Stimulated activated naive CD4-positive, alpha-beta T cell treated with Interleukin-2 at 50 U/mL for 16 hours (primary cell): ENCODE measurements at places on chromosomes 11 and 22.

GRCh38 chr11:11081288-11081687 is 223.4 kb upstream of the ZBED5 start:
- no peak for DNase-seq

DNA sequence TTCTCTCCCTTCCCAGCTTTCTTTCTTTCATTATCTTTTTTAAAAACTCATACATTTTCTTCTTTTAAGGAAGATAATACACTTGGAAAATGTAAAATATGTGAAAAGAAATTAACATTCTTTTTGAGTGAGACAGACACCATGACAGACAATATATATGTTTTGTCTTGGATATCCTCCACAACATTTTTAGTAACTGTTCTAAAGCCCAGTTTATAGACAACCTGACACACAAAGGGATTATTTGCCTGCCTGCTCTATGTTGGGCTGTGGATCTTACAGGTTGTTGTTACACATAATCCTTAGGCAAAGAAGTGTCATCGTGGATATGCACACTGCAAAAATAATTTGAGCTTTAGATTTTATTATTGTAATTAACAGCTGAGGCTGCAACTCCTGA is 301.4 kb upstream of the PDGFD start:
- no peak for DNase-seq

DNA sequence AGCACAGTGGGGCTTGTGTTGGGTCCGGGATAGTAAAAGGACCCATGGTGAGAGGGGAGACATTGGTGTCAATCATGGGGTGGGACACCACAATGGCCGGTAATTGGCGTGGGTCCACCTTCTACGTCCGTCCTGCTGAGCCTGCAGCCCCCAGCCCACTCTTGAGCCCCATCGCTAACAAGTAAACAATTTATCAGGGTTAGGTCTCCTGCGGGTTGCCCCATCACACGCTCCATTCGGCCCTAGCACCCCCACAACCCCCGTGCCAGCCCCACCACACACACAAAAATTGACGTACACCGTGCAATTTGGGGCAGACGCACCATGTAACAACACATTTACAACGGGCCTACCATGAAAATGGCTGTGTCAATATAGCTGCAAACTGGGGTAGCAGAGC is 86.5 kb upstream of the HTATIP2 start:
- no peak for DNase-seq

DNA sequence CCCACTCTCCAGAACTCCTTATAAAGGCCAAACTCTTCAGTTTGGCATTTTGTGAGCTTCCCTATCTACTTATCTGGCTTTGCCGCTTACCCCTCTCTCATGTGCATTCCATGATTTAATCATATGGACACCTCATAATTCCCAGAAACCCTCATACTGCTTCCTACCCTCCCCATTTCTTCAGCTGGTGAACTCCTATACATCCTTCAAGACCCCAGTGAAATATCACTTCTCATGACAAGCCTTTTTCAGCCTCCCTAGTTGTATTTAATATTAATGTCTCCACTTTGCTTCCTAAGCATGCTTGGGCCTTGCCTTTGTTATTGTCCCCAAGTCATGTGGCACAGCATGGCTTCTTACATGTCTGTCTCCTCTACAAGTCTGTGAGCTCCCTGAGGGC is 13.7 kb upstream of the TSPAN18 start:
- DNase-seq, result no peak

DNA sequence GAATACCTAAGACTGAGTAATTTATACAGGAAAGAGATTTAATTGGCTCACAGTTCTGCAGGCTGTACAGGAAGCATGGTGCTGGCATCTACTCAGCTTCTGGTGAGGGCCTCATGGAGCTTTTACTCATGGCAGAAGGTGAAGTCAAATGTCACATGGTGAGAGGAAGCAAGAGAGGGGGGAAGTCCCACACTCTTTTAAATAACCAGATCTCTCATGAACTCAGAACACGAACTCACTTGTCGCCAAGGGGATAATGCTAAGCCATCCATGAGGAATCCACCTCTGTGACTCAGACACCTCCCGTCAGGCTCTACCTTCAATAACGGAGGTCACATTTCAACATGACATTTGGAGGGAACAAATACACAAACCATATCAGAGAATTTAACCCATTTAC is 42.2 kb downstream of the BIRC2 start:
- no peak for DNase-seq
